Left colon (tissue), 2 donors: ENCODE measurements at places on chromosomes 5 and 9. TPM values are rescaled to one million over a fixed set of nuclear protein-coding genes. Genes with fewer than 3 reads are reported as not detected.

DNA sequence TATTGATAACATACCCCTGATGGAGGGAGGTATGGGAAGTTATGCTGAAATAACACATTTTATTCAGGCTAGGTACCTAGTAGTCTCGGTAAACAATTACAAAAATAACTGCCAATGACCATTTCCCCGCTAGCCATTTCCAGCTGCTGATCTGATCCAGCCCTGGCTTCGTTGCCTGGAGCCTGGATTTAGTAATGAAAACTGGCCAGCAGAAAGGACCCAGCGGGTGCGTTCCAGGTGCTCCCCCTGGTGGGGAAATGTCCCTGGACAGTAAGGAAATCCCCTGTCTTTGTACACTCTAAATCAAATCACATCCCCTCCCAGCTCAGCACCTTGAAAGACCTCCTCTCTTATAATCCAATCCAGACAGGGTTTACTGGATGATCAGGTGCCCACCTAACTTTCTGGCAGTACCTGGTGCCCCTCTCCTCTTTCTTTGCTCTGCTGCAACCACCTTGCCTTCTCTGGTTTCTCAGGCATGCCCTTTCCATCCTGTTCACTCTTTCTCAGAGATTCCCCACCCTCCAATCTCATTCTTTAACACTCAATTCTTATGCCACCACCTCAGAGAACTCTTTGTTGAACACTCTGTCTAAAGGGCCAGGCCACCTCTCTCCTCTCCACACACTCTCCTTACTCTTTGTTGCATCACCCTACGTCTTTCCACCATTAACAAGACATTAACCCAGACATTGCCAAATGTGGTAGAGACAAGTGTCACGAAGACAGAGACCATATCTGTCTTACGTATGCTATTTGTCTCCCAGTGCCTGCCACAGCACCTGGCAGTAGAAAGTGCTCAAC, 50.1 kb upstream of the SMAD5 start:
- peak; percentile 92 for DNase-seq

- DNase-seq: no peak
Observed at GRCh38 chr5:138685193-138685745, 68.0 kb upstream of the CTNNA1 start.

DNA sequence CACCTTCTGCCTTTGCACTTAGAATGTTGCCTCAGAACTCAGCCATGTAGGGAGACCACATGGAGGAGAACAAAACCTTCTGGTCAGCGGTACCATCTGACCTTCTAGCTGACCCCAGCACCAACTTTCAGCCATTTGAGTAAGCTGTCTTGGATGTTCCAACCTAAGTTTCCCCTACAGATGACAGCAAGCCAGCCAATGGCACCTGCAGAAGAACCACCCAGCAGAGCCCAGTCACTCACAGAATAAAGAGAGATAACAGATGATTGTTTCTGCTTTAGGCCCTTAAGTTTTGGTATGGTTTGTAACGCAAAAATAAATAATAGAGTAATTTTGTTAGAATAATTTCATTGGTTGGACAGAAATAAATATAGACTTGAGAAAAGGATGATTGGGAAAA, 10.4 kb downstream of the DNAH5 start:
- DNase-seq: no peak

DNA sequence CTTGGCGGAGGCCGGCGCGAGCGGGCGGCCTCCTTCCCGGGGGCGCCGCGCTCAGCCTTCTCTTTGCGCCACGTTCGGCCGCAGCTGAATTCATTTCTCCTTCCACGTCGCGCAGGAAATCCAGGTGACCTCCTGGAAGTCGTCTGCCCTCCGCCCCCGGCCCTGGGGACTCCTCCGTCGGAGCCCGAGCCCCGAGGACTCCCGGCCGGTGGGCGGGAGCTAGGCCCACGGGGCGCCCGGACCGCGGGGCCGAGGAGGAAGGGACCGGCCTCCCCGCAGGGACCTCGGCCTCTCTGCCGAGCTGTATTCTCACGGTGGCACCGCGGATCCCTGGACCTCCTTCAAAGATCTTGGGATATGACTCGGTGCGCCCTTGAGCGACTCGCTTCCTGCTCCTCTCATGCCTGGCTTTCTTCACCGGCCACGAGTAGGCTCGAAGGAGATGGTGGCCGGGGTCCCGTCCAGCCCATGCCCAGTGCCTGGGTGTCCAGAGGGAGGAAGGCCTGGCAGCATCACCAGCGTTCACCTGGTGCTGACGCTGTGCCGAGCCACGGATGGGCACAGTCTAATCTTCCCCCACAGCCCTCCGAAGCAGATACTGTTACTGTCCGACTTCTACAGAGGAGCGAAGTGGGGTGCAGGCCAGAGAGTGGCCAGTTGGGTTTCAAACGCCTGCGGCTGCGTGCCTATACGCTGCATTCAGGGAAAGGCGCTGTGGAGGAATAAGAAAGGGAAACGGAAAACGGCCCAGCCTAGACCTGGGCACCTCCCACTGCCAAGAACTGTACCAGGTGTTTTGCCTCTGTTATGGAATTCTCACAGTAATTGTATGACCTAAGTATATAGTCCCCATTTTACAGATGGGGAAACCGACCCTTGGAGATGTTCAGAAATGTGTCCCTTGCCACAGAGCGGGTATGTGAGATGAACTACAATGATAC, 47.3 kb downstream of the PAX5 start:
- DNase-seq: no peak

DNA sequence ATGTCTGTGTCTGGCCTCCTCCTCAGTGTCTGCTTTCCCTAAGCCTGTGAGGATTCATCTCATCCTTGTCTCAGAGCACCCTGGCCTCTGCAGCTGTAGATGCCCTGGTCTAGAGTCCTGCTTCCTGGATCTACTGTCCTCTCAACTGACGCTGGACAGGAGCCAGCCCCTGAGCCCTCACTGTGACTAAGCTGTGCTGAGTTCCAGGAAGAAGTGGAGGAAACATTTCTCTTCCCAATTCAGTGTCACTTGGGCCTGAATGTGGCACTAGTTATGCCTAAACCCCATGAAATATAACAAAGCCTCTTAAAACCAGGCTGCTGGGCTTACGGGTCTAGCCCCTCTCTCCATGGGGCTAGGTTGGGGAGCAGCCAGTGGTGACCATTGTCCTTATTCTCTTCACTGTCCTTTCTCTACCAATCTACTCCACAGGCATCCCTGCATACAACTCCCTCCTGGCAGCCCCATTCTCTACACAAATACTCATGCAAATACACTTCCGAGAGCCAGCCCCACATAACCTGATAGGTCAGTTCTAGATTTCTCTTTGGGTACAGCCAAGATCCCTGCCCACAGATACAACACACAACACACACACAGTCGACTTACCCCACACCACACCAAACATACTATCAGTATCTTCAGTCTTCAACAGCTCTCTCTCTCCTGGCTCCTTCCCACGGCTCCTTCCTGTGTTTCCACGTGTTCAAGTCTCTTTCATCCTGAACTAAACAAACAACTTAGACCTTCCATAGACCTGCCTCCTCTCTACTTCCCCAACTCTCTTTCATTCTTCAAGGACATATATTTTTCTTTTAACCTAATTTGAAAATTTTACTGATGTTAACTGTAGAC, 220.8 kb downstream of the SNX18 start:
- peak; percentile 66 for DNase-seq

DNA sequence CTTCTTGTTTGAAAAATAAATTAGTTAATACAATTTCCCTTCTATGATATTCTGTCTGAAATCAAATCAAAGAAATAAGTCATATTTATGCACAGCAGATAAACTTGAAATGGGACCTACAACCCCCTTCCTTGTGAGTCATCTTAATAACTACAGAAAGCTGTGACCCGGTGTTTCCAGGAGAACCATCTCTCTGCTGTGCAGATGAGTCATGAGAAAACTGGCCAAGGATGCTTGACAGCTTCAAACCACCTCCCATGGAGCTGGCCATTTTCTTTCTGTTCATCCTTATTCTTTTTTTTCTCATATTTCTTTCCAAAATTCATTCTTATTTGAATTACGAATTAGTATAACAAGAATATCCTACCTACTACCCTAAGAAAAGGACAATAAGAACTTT, 43.4 kb upstream of the NR4A3 start:
- no peak for DNase-seq

DNA sequence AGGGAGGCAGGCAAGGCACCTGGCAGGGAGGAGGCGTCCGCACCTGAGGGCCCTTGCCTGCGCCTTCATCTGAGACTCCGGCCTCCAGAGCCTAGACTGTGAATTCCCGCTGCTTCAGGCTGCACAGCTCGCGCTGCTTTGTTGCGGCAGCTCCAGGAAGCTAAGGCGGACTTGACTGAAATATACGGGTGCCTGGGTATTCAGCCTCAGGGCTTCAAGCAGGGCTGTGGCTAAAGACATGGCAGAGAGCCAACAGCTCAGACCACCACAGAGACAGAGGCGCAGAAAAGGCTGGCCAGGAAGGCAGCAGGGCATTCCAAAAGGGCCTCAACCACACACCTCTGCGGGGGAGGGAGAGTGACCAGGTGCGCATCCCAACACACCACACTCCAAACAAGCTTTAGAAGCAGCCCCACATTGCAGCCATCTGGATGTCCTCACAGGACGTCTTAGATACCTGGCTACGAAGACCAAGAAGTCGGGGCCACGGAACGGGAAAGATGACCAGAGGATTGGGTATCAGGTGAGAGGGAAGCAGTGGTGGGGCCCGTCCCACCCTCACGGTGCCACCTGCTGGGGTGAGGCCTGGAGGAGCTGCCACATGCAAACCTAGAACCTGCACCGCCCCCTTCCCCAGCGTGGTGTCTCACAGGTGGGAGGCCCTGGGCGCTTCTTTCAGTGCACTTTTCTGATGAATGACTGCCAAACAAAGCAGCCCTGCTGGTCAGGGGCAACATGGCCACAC, 1.7 kb upstream of the DPH7 start:
- no peak for DNase-seq

GRCh38 chr5:143985832-143986515, 174.0 kb downstream of the HMHB1 start:
- peak; percentile 4 for DNase-seq

DNA sequence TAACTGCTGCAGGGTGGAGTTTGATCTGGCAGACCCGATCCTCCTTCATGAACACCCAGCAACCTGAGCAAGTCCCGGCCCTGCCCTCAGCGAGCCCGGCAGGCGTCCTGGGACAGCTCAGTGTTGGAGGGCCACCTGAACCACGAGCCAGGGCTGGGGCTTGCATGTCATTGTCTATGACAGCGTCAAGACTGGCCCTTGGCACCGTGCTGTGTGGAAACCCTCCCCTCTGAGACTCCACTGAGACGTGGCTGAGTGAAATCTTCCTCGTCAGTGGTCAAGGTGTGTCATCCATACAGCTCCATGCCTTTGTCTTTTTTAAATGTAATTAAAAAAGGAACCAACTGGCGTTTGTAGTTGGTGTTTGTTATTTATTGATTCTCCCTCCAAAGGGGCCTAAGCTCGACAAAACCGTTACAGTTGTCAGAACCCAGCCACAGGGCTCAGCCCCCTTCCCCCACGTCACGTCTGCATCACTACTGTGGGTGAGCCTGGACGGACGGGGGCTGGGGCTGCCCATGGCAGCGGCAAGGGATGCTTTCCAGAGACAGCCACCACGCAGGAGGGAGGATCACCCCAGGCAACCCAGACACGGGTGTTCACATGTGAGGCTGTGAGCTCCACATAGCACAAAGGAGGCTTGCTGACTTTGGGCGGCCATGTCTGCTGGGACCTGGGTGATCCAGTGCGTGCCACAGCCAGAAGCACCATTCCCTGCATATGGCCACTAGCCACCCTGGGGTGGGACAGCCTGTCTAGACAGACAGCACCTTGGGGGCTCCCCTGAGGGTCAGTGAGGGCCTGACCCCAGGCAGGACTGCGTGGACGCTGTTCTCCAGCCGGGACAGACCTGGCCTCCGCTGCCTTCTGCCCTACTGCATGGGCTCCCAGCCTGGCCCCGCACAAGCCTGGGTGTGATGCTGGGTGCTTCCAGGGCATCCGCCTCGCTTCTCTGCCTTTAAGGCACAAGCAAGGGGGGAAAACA, 7.3 kb downstream of the UCK1 start:
- DNase-seq: no peak

DNA sequence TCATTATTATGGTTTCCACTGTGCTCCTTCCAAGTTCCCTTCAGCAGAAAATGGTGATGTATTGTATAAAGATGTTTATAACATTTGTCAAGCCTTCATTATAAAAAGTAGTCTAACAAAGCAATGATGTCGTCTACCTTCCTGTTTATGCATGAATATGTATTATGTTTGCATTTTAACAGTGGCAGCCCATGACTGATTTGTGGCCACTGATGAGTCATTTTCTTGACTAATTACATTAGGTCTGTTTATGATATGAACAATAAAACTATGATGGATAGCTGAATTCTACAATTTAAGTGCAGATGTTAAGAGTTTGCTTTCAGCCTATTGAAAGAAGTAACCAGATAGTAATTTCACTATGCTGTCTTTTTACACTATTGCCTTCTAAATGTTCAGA, 75.4 kb upstream of the ADAMTS19 start:
- DNase-seq: no peak

DNA sequence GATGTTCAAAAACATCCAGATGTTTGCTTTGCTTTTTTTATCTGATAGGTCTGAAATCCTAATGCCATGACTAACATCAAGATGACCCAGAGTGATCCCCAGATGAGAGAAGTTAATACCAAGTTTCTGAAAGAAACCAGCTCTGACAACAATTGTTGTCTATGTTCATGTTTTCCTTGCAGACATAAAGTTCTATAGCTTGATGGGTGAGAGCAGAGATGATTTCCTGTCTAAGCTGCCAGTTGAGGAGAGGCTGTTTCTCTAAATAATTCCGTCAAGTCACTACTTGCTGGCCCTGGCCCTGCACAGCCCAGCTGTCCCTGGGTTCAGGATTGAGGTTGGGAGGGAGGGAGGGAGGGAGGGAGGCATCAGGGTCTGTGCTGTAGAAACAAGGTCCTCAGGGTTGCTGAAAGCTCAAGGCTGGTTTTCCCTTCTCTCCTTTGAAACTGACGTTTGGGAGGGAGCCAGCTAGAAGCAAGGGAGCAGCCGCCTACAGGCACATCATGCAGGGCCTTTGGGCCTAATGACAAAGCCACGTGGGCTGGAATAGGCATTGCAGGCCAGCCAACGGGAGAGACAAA, 3.9 kb downstream of the SPARC start:
- no peak for DNase-seq

- no peak for DNase-seq
Observed at GRCh38 chr5:122639864-122640263, 135.0 kb upstream of the SNX2 start.

GRCh38 chr5:151315998-151316597, 12.5 kb upstream of the SLC36A3 start:
- peak; percentile 61 for DNase-seq

- DNase-seq: no peak
Observed at GRCh38 chr5:38601863-38602298, 45.4 kb upstream of the LIFR start.

- no peak for DNase-seq
Observed at GRCh38 chr9:121249563-121249962, 18.4 kb upstream of the GSN start.

GRCh38 chr9:134839455-134840125, 41.0 kb upstream of the FCN2 start:
- no peak for DNase-seq

GRCh38 chr5:156274453-156274852, 52.5 kb upstream of the SGCD start:
- DNase-seq: no peak

- no peak for DNase-seq
Observed at GRCh38 chr9:93149361-93149760, 15.3 kb upstream of the NINJ1 start.

Gene CCDC69
- total RNA-seq: 29.0 TPM

Gene LCN12
- total RNA-seq: 10.2 TPM

Gene ZNF883
- 0.43 TPM for total RNA-seq

Gene DAB2
- 38.5 TPM for total RNA-seq

Gene NR2F1
- total RNA-seq: 2.7 TPM

Gene LRRC19
- 116 TPM for total RNA-seq

Gene SPINK4
- total RNA-seq: 13.9 TPM

Gene PHF24
- total RNA-seq: 0.12 TPM

Gene OR1J2
- not detected for total RNA-seq

Gene SPATA9
- total RNA-seq: 0.49 TPM

Gene SHROOM1
- total RNA-seq: 53.4 TPM

Gene FANCG
- 11.0 TPM for total RNA-seq
